Esophagus squamous epithelium (tissue), 5 donors: ENCODE measurements at places on chromosomes 7 and 10. TPM values are rescaled to one million over a fixed set of nuclear protein-coding genes. Genes with fewer than 3 reads are reported as not detected.

- DNase-seq = no peak
Observed at GRCh38 chr10:115942101-115942500, 330.9 kb downstream of the GFRA1 start.

DNA sequence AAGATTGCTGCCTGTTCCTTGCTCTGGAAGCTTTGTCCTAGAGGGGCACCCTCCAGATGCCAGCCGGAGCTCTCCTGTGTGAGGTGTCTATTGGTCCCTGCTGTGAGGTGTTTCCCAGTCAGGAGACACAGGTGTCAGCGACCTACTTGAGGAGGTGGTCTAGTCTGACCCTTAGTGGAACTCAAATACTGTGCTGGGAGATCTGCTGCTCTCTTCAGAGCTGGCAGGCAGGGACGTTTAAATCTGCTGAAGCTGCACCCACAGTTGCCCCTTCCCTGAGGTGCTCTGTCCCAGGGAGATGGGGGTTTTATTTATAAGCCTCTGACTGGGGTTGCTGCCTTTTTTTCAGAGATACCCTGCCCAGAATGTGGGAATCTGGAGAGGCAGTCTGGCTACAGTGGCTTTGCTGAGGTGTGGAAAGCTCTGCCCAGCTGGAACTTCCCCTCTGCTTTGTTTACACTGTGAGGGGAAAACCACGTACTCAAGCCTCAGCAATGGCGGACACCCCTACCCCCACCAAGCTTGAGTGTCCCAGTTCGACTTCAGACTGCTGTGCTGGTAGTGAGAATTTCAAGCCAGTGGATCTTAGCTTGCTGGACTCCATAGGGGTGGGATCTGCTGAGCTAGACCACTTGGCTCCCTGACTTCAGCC is 119.2 kb downstream of the PPP1R9A start:
- DNase-seq = no peak

Gene OR13A1
- total RNA-seq = 0.09 TPM

DNA sequence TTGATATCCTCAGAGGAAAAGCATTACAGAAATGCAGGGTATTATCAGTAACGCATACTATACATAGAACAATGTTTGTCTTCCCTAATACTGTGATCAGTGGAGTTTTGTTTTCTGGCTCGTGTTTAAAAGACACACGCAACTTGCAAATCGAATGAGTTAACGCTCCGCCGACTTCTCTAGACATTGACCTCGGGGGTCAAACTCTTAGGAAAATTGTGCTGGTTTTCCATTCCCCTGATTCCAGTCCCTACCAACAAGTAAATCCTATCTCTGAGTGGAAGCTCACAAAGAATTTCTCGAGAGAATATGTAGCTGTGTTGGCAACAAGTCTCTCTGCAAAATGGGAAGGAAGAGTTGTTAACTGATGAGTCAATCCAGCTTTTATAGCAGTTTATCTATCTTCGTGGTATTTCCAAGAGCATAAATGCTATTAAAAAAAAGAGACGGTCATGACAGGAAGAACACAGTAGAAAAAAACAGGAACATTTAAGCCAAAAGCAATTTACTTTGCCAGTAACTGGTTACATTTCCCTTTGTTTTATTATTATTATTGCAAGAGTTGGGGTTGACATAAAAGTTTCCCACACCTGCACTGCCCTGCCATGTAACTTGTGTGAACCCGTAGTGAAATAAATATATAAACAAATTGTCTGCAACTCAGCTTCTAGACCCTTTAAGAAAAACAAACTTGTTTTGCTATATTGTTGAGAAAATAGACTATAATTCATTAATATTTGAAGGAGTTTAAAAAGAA is 144.4 kb downstream of the ARID5B start:
- no peak for DNase-seq

GRCh38 chr10:78727728-78728127 is 341.0 kb upstream of the ZMIZ1 start:
- no peak for DNase-seq

GRCh38 chr7:28920424-28920823 is 37.7 kb downstream of the TRIL start:
- no peak for DNase-seq

GRCh38 chr10:44934416-44935200 is 23.5 kb downstream of the TMEM72 start:
- DNase-seq = no peak

DNA sequence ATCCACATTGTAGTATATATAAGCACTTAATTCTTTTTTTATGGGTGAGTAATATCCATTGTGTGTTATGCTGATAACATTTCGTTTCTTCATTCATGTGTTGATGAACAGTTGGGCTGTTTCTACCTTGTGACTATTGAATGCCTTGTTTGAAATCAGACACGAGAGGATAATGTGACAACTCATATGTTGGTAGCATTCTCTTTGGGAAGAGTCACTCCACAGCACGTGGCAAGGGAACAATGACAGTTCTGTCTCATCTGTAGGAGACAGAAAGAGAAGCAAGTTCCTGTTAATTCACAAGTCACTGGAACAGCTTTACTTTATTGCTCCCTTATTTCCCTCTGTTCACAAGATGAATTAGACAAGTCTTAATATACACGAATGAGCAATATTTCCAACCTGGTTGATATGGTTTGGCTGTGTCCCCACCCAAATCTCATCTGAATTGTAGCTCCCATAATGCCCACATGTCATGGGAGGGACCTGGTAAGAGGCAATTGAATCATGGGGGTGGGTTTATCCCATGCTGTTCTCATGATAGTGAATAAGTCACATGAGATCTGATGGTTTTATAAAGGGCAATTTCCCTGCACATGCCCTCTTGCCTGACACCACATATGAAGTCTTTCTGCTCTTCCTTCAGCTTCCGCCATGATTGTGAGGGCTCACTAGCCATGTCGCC is 125.3 kb downstream of the SEC23IP start:
- no peak for DNase-seq

- no peak for DNase-seq
Observed at GRCh38 chr10:21078410-21079329, 181.6 kb upstream of the NEBL start.

DNA sequence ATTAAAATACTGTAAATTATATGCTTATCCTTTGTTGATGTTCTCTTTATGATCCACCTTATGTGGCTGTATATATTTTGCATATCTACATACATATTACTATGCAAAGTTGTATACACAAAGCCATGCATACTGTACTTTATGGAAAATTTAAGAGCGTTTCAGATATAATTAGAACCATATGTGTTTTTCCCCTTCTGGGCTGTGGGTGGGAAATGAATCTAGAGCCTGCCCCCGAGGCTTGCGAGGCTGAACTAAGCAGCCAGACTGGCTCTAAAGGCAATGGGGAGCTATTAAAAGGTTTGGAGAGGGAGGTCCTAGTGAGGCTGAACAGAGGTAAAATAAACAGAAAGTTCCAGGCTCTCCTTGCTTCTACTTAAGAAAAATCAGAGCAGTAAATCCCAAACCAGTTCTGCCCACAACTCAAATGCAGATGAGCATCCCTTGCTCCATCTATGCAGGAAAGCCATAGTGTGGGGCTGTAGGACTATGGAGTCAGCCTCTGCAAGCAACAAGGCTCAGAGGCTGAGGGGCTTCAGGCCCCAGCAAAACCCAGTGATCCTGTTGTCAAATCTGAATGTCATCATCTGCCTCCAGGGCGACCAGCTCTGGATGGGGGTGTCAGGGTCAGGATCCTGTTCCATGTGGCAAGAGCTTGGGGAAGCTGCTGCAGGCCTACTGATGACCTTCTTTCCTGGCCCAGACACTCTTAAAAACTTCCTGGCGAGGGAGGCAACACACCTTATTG is 14.1 kb upstream of the DDIT4 start:
- DNase-seq = no peak

GRCh38 chr7:95342029-95342428 is 17.7 kb upstream of the PON1 start:
- no peak for DNase-seq

Gene PRDX3
- total RNA-seq = 42.9 TPM

Gene ZPBP
- total RNA-seq = not detected

Gene KCNIP2
- total RNA-seq = not detected
